ENCODE measurements at places on chromosomes 7 and 10. TPM values are rescaled to one million over a fixed set of nuclear protein-coding genes. Genes with fewer than 3 reads are reported as not detected.

The TES gene
- polyA plus RNA-seq = 13.7 TPM

The KIF20B gene
- 5.0 TPM for polyA plus RNA-seq

The PRLHR gene
- polyA plus RNA-seq = 0.54 TPM

The FOXI2 gene
- 0.06 TPM for polyA plus RNA-seq

The SEMA3A gene
- polyA plus RNA-seq = 11.7 TPM

The IDI2 gene
- polyA plus RNA-seq = not detected

The LRRD1 gene
- polyA plus RNA-seq = 0.67 TPM

The IGF2BP3 gene
- polyA plus RNA-seq = 18.8 TPM

The ZFAND4 gene
- 19.3 TPM for polyA plus RNA-seq

The CYP3A7 gene
- polyA plus RNA-seq = 0.66 TPM

The ODAD2 gene
- 7.0 TPM for polyA plus RNA-seq

The NUTM2B gene
- 7.5 TPM for polyA plus RNA-seq

The SUGCT gene
- 3.1 TPM for polyA plus RNA-seq

The TCTN3 gene
- 38.5 TPM for polyA plus RNA-seq

The CTAGE8 gene
- polyA plus RNA-seq = 0.47 TPM

The PAX2 gene
- 45.0 TPM for polyA plus RNA-seq

The SYT15B gene
- 7.3 TPM for polyA plus RNA-seq

The KLF14 gene
- polyA plus RNA-seq = 0.06 TPM

The LEP gene
- polyA plus RNA-seq = not detected

The MMP21 gene
- polyA plus RNA-seq = 0.17 TPM

The HPSE2 gene
- 0.96 TPM for polyA plus RNA-seq

The SVOPL gene
- 1.6 TPM for polyA plus RNA-seq

The ANKRD1 gene
- 0.21 TPM for polyA plus RNA-seq

The PLEKHA8 gene
- 20.0 TPM for polyA plus RNA-seq

The ATP6V0A4 gene
- polyA plus RNA-seq = 2.6 TPM

The SMURF1 gene
- polyA plus RNA-seq = 26.0 TPM

The STEAP4 gene
- 0.32 TPM for polyA plus RNA-seq

The CLRN3 gene
- 0.18 TPM for polyA plus RNA-seq
